ENCODE measurements at places on chromosomes 7 and 10. TPM values are rescaled to one million over a fixed set of nuclear protein-coding genes. Genes with fewer than 3 reads are reported as not detected.

The DDX56 gene
- 61.9 TPM for total RNA-seq

The AKR1C8 gene
- not detected for total RNA-seq

The CALHM2 gene
- 58.3 TPM for total RNA-seq

The CCDC7 gene
- 34.7 TPM for total RNA-seq

The COL1A2 gene
- 113 TPM for total RNA-seq

The PHYHIPL gene
- 0.44 TPM for total RNA-seq

The OR6B1 gene
- total RNA-seq: not detected

The NUDT13 gene
- 4.2 TPM for total RNA-seq

The RARRES2 gene
- 156 TPM for total RNA-seq

The TMEM196 gene
- not detected for total RNA-seq

The SEMA3D gene
- 3.5 TPM for total RNA-seq

The RFC2 gene
- total RNA-seq: 15.4 TPM

The GRID2IP gene
- 0.88 TPM for total RNA-seq

The RPEL1 gene
- total RNA-seq: 0.33 TPM

The CPN1 gene
- not detected for total RNA-seq

The CFAP46 gene
- 0.73 TPM for total RNA-seq

The GIMAP6 gene
- total RNA-seq: 28.2 TPM

GRCh38 chr10:30755441-30755953 is 125.9 kb upstream of the LYZL2 start:
- no peaks in the 10 kb centered on the region for H3K27me3 ChIP-seq
- H3K4me1 ChIP-seq: no peaks in the 10 kb centered on the region
- H3K27ac ChIP-seq: peak overlapping the region; percentile 17
- no peak overlapping the region for H3K4me3 ChIP-seq
- DNase-seq: no peak
- no peaks in the 10 kb centered on the region for H3K36me3 ChIP-seq

GRCh38 chr10:94219829-94220228 is 142.9 kb downstream of the NOC3L start:
- no peaks in the 10 kb centered on the region for H3K36me3 ChIP-seq
- H3K27me3 ChIP-seq: no peaks in the 10 kb centered on the region
- no peak for DNase-seq
- H3K27ac ChIP-seq: no peak overlapping the region
- no peaks in the 10 kb centered on the region for H3K4me1 ChIP-seq

- H3K4me3 ChIP-seq: no peak overlapping the region
- no peaks in the 10 kb centered on the region for H3K27me3 ChIP-seq
Measured at GRCh38 chr7:152162287-152162686, 136.8 kb downstream of the GALNT11 start.

DNA sequence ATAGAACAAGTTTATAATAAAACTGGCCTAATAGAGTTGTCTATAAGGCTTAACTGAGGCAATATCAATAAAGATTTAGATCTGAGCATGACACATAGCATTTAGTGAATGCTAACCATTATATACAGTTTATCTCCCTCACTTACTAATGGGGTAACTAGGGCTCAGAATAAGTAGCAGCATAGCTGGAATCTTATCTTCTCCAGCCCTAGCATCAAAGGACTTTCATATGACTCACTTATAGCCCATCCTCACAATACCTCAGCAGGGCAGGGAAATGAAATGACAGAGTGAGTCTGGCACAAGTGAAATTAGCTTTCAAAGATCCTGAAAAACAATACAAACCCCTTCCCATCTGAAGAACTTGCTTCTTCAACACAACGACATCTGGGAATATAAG is 362.9 kb downstream of the KIF20B start:
- no peak overlapping the region for H3K4me3 ChIP-seq
- no peak for DNase-seq
- H3K27me3 ChIP-seq: no peaks in the 10 kb centered on the region
- H3K36me3 ChIP-seq: no peaks in the 10 kb centered on the region
- H3K4me1 ChIP-seq: no peaks in the 10 kb centered on the region
- H3K27ac ChIP-seq: no peak overlapping the region

GRCh38 chr10:102113956-102114857 is 6.0 kb downstream of the LDB1 start:
- peak overlapping the region; percentile 98 for H3K27ac ChIP-seq
- peak overlapping the region; percentile 96 for H3K4me3 ChIP-seq
- DNase-seq: no peak
- H3K27me3 ChIP-seq: no peaks in the 10 kb centered on the region
- H3K4me1 ChIP-seq: peaks cover 49% of the 10 kb centered on the region

GRCh38 chr7:149067869-149068268 is 22.6 kb downstream of the ZNF786 start:
- peaks cover 7% of the 10 kb centered on the region for H3K36me3 ChIP-seq
- H3K27me3 ChIP-seq: no peaks in the 10 kb centered on the region
- no peak for DNase-seq

GRCh38 chr7:111529507-111530355 is 32.6 kb downstream of the IMMP2L start:
- no peak overlapping the region for H3K27ac ChIP-seq
- H3K27me3 ChIP-seq: no peaks in the 10 kb centered on the region
- no peaks in the 10 kb centered on the region for H3K4me1 ChIP-seq
- H3K4me3 ChIP-seq: no peak overlapping the region
- no peak for DNase-seq
- H3K36me3 ChIP-seq: no peaks in the 10 kb centered on the region

DNA sequence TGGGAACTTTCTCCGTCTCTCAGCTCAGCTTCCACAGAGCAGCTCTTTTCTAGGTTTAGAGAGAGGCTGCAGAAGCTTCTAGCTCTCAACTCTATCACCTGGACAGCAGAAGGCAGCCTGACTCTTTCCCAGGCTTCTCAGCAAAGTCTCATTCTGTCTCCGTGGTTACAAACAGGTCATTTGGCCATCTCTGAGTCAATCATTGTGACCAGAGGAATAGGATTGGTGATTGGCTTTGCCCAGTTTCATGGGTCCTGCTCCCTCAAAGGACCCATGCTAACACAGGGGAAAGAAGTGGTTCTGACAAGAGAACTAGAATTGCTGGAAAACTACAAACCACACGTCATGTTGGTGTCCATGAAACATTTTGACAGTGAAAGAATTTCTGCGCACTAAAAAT is 43.6 kb downstream of the PRR15 start:
- H3K27ac ChIP-seq: no peak overlapping the region
- no peaks in the 10 kb centered on the region for H3K27me3 ChIP-seq
- H3K36me3 ChIP-seq: no peaks in the 10 kb centered on the region

DNA sequence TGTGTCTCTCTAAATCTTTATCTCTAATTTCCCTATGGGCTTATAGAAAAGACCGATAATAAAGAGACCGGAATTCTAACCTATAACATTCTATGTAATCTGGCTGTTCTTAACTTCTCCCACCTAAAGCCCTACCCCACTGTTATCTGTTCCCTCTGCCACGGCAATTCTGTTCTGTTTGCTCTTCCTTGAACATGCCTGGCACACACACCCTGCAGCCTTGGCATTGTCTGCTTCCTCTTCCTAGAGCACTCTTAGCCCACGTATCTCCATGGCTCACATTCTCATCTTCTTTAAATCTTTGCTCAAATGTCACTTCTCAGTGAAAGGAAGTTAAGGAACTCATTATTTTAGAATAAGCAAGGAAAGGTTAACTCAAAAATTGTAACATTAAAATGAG is 309.2 kb downstream of the GPR158 start:
- DNase-seq: no peak
- no peaks in the 10 kb centered on the region for H3K36me3 ChIP-seq
- no peaks in the 10 kb centered on the region for H3K4me1 ChIP-seq

DNA sequence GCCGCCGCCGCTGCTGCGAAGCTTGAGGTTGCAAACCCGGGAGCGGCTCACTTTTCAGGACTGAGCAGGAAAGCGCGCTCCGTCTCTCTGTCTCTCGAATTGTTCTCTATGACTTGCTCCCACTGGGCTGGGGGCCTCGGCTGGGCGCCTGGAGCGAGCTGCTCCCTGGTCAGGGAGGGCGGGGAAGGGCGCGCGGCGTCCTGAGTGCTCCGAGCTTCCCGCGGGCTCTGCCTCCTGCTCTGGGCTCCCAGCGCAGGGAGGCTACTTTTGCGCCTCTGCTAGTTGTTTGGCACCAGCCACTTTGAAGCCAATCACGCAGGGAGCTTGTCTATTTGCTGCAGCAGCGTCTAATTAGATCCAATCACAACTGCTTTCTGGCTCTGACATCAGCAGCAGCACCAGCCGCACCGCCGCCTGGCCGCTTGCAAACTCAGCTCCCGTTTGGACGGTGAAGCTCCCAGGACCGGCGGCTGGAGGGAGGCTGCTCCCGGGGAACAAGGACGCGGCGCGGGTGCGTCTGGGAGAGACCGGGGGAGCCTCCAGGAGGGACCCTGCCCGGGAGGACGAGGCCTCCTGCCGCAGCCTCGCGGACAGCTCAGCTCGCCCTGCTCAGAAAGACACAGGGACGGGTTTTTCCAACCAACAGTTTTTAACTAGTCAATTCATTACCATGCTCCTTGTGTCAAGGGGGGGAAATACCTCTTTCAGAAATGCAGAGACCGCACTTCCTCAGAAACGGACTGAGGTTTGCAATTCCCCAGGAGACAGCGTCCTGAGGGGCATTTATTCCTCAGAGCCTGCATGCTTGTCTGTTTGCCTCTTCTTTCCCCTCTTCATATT is at the start of gene ADARB2:
Gene ADARB2, minus strand, starts transcription at position 304 of the 840 bp plus-strand sequence.
- no peak for DNase-seq
- H3K4me3 ChIP-seq: peak within 1 kb of the TSS; percentile 14
- no peaks in the 10 kb centered on the region for H3K36me3 ChIP-seq
- H3K27me3 ChIP-seq: no peaks in the 10 kb centered on the region
- H3K4me1 ChIP-seq: peaks cover 5% of the 10 kb centered on the region

DNA sequence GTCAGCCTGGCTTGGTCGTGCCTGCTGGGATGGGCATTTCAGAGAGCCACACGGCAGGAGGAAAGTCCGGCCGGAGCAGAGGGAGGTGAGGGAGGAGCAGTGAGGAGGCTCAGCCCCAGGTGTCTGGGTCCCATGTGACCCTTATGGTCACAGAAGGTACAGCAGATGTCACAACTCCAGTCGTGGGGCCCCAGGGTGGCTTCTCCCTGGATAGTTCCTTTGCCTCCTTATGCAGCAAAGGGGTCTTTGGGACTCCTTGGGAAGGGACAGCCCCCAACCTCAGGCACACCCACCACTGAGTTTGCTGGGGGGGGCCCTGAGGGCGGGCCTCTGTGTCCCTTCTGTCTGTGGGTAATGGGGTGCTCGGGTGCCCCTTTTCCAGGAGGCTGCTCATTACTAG is 19.6 kb upstream of the PRKAG2 start:
- H3K36me3 ChIP-seq: no peaks in the 10 kb centered on the region
- DNase-seq: no peak
- H3K27ac ChIP-seq: no peak overlapping the region
- H3K27me3 ChIP-seq: peaks cover 1% of the 10 kb centered on the region
- H3K4me3 ChIP-seq: no peak overlapping the region

GRCh38 chr10:117134306-117135025 is 3.6 kb downstream of the VAX1 start:
- H3K27ac ChIP-seq: no peak overlapping the region
- H3K4me1 ChIP-seq: peaks cover 15% of the 10 kb centered on the region
- peaks cover 9% of the 10 kb centered on the region for H3K27me3 ChIP-seq
- no peak for DNase-seq
- no peaks in the 10 kb centered on the region for H3K36me3 ChIP-seq
- peak overlapping the region; percentile 44 for H3K4me3 ChIP-seq

DNA sequence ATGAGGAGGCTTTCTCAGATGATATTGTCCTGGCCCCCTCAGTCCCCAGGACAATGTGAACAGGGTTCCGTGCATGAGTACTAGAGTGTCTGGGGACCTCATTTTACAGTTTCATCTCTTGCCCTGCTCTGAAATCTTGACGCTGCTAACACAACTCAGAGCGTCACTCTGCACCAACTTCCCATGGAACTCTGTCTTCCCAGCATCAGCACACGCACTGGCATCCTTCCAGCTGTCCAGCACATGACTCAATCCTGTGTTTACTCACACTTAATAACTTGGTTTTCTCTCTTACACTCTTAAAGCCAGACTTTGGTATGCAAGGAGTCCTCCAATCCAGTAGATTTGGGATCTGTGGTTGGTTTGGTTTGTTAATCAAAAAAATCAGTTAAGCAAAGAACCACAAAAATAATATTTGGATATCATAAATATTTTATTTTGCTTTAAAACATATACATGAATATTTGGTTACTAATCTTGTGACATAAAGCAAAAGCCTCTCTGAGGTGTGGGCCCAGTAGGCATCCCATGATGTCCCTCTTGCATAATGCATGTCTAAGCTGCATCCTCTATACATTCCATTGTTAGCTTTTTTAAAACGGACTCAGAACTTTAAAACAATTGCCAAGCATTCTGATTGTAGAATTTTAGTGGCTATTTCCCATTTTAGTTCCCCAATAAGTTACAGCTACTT is 131.0 kb downstream of the CXCL12 start:
- no peaks in the 10 kb centered on the region for H3K4me1 ChIP-seq
- no peak overlapping the region for H3K4me3 ChIP-seq
- H3K36me3 ChIP-seq: no peaks in the 10 kb centered on the region
- H3K27me3 ChIP-seq: no peaks in the 10 kb centered on the region

- H3K36me3 ChIP-seq: peaks cover 10% of the 10 kb centered on the region
- H3K27me3 ChIP-seq: no peaks in the 10 kb centered on the region
- H3K4me3 ChIP-seq: no peak overlapping the region
- no peak for DNase-seq
- H3K4me1 ChIP-seq: no peaks in the 10 kb centered on the region
Measured at GRCh38 chr7:99027841-99028240, 116.1 kb downstream of the SMURF1 start.

GRCh38 chr7:32071466-32072091 is 1.4 kb upstream of the PDE1C start:
- H3K27me3 ChIP-seq: peaks cover 17% of the 10 kb centered on the region
- DNase-seq: no peak
- peak overlapping the region; percentile 76 for H3K27ac ChIP-seq
- peak overlapping the region; percentile 60 for H3K4me3 ChIP-seq
- H3K4me1 ChIP-seq: no peaks in the 10 kb centered on the region
- H3K36me3 ChIP-seq: no peaks in the 10 kb centered on the region

Data from breast epithelium (tissue), 4 donors.